Activated CD4-positive, alpha-beta memory T cell treated with anti-CD3 and anti-CD28 coated beads, Interleukin-2, amount 10 ng/mL, durations not matched to agents 7 days and 5 days (primary cell): ENCODE measurements at places on chromosomes 12 and 14.

GRCh38 chr14:67423424-67423823 lies 11.5 kb upstream of the PLEK2 start:
- DNase-seq: no peak
- H3K27me3 ChIP-seq: peaks cover 29% of the 10 kb centered on the region
- H3K4me3 ChIP-seq: no peak overlapping the region
- no peak overlapping the region for H3K27ac ChIP-seq
- H3K4me1 ChIP-seq: peaks cover 5% of the 10 kb centered on the region
- no peaks in the 10 kb centered on the region for H3K36me3 ChIP-seq

- no peak overlapping the region for H3K27ac ChIP-seq
- no peaks in the 10 kb centered on the region for H3K27me3 ChIP-seq
- no peak for DNase-seq
- no peaks in the 10 kb centered on the region for H3K36me3 ChIP-seq
- H3K4me3 ChIP-seq: no peak overlapping the region
- H3K4me1 ChIP-seq: no peaks in the 10 kb centered on the region
These were observed 42.5 kb downstream of the SLC2A13 start for GRCh38 chr12:40063414-40063813.

DNA sequence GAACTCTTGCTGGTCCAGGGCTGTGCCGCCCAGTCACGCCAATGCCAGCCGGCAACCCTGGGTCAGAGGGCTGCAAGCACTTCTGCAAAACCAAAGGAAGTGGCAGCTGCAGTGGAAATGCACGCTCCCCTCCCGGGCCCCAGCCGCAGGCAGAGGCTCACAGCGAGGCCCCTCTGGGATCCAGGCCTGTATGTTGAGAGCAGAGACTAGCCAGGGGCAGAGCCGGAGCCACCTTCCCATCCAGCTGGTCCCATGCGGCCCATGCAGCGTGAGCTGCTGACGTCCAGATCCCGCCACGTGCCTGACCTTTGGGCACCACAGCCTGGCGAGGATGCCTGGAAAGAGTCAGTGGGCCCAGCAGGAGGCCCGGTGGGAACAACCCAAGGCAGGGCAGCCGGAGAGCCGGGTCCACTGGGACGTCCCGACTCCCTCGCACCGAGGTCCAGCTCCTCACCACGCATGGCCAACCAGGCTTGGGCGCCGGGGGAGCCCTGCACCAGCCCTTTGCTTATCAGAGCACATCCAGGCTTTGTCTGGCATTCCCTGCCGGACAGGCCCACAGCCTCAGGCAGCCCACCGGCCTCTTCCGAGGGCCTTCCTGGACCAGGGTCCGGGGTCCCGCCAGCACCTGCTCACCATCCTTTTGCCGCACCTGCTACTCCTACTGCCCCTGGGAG lies 4.3 kb downstream of the GPR132 start:
- H3K36me3 ChIP-seq: peaks cover 57% of the 10 kb centered on the region
- H3K27ac ChIP-seq: peak overlapping the region; percentile 87
- peak; percentile 67 for DNase-seq
- no peaks in the 10 kb centered on the region for H3K27me3 ChIP-seq
- peak overlapping the region; percentile 89 for H3K4me3 ChIP-seq

GRCh38 chr12:91763654-91764370 lies 381.8 kb downstream of the BTG1 start:
- H3K4me3 ChIP-seq: no peak overlapping the region
- H3K4me1 ChIP-seq: no peaks in the 10 kb centered on the region
- no peak overlapping the region for H3K27ac ChIP-seq
- no peak for DNase-seq
- H3K27me3 ChIP-seq: no peaks in the 10 kb centered on the region

GRCh38 chr14:22837750-22838538 lies 1.6 kb downstream of the MMP14 start:
- peaks cover 15% of the 10 kb centered on the region for H3K27me3 ChIP-seq
- H3K4me1 ChIP-seq: peaks cover 7% of the 10 kb centered on the region
- peaks cover 30% of the 10 kb centered on the region for H3K36me3 ChIP-seq
- H3K4me3 ChIP-seq: no peak overlapping the region

- peaks cover 2% of the 10 kb centered on the region for H3K36me3 ChIP-seq
- no peak overlapping the region for H3K4me3 ChIP-seq
- no peak overlapping the region for H3K27ac ChIP-seq
- DNase-seq: no peak
- peaks cover 26% of the 10 kb centered on the region for H3K27me3 ChIP-seq
- no peaks in the 10 kb centered on the region for H3K4me1 ChIP-seq
These were observed 233.3 kb upstream of the KRR1 start for GRCh38 chr12:75744607-75745256.

GRCh38 chr12:4563336-4563735 lies 1.3 kb downstream of the DYRK4 start:
- no peak overlapping the region for H3K4me3 ChIP-seq
- H3K4me1 ChIP-seq: peaks cover 1% of the 10 kb centered on the region
- no peaks in the 10 kb centered on the region for H3K27me3 ChIP-seq
- no peak overlapping the region for H3K27ac ChIP-seq
- H3K36me3 ChIP-seq: peaks cover 24% of the 10 kb centered on the region
- no peak for DNase-seq

DNA sequence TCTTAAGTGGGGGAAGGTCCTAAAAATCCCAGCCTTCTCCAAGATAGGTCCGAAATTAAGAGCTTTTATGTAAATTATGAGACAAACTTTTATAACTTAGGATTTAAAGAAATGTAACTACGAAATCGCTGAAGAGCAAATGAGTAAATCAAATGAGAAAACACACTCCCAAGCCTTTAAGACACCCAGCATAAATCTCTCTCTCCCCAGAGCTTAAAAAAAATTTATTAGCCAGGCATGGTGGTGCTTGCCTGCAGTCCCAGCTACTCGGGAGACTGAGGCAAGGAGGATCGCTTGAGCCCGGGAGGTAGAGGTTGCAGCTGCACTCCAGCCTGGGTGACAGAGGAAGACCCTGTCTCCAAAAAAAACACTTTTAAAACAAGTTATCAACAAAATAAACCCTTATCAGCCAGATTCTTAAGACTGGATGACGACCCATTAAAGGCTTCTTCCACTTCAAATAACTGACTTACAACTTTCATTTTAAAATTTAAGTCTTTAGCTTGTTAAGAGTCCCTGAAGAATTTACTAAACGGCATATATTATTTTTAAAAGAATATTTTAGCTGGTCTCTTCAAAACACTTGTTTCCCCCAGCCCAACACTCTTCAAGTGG lies 3.2 kb downstream of the PTGES3 start:
- H3K27me3 ChIP-seq: no peaks in the 10 kb centered on the region
- peaks cover 62% of the 10 kb centered on the region for H3K36me3 ChIP-seq
- peaks cover 44% of the 10 kb centered on the region for H3K4me1 ChIP-seq
- peak; percentile 16 for DNase-seq
- peak overlapping the region; percentile 100 for H3K27ac ChIP-seq
- H3K4me3 ChIP-seq: peak overlapping the region; percentile 100

DNA sequence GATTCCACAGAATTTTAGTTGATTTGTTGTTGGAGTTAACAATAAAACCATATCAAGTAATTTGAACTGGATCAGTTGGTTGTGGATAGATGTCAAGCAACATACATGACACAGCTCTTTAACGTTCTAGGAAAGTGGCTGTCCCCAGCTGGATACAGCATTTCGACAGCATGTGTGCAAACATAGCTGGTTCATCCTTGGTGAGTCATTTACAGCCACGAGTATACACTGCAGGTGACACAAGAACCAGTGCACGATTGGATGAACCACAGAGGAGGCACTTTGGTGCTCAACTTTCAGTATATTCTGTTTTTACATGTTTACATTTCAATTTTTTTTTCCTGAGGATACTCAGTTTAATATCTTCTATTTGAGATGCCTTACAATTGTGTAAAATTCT lies 242.4 kb downstream of the TMEM117 start:
- no peaks in the 10 kb centered on the region for H3K36me3 ChIP-seq
- no peak overlapping the region for H3K27ac ChIP-seq
- H3K27me3 ChIP-seq: no peaks in the 10 kb centered on the region
- no peaks in the 10 kb centered on the region for H3K4me1 ChIP-seq
- H3K4me3 ChIP-seq: no peak overlapping the region

DNA sequence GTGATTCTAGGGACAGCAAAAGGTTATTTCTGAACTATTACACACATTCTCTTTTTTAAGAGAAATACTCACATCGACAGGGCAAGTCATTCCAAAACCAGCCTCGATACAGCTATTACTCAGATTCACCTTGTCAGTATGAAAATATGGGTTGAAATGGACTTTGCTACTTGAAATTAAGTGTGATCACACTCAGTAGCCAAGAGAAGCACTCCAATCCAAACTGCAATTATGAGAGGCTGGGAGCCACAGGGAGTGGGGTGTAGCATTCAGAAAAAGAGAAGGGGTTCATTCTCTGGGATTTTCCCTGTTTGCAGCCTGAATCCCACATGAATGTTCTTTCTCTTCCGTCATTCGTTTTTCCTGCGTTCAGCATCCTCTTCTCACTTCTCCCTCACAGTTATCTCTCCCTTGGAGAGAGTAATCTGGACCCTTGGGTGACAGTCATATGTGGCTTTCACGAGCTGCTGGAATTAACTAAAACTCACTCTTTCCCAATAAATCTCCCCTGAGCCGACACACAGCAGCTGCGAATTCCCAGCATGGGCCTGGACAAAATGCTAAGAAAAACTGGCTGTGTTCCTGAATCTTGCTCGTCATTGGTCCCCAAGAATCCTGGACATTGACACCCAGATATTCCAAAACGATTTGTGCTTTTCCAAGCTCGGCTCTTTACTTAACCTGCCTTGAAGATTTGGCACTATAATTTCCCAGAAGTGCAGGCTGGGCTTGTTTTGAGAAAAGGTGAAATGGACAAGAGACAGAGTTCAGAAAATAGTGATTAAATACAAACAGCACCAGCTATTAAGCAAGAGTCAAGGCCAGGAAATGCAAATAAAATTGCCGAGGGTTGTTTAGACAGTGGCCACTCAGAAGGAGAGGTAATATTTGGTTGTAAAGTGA lies 199.5 kb upstream of the PLEKHG7 start:
- peak overlapping the region; percentile 78 for H3K27ac ChIP-seq
- peak overlapping the region; percentile 5 for H3K4me3 ChIP-seq
- H3K27me3 ChIP-seq: no peaks in the 10 kb centered on the region
- peaks cover 46% of the 10 kb centered on the region for H3K4me1 ChIP-seq
- H3K36me3 ChIP-seq: peaks cover 13% of the 10 kb centered on the region

GRCh38 chr12:87687362-87687761 lies 341.8 kb downstream of the C12orf50 start:
- H3K27ac ChIP-seq: no peak overlapping the region
- no peaks in the 10 kb centered on the region for H3K4me1 ChIP-seq
- no peak overlapping the region for H3K4me3 ChIP-seq

DNA sequence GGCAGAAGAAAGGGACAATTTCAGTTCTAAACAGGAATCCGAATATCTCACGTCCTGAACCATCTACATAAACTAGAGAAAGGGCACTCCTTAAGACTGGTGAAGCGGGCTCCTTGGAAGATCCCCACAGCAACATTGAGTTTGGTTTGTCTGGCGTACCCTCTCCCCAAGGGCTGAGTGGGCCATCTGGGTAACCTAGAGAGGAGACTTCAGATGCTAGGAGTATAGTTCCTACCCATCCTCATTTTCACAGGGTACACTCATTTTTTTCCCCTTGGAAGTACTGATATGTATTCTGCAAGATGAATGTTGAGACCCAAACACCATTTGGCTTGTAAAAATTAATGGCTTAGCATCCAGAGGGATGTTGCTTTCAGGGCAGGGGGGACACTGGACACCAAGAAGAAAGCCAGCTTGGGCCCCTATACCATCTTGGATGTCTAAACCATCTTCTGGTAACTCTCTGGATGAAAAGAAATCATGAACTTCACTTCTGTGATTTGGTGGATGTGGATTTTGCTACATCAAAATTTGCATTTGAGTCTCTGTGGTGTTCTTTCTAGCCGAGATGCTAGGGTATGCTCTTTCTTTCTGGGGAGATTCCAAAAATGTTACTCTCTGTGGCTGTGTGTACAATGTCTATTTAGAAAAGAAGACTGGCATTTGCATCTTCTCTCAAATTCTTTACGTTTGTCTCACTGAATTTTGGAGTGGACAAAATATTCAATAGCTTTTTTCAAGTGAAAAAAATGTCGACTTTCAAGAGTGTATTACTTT lies 97.7 kb downstream of the ETV6 start:
- H3K27me3 ChIP-seq: no peaks in the 10 kb centered on the region
- no peak overlapping the region for H3K27ac ChIP-seq
- peaks cover 10% of the 10 kb centered on the region for H3K36me3 ChIP-seq

DNA sequence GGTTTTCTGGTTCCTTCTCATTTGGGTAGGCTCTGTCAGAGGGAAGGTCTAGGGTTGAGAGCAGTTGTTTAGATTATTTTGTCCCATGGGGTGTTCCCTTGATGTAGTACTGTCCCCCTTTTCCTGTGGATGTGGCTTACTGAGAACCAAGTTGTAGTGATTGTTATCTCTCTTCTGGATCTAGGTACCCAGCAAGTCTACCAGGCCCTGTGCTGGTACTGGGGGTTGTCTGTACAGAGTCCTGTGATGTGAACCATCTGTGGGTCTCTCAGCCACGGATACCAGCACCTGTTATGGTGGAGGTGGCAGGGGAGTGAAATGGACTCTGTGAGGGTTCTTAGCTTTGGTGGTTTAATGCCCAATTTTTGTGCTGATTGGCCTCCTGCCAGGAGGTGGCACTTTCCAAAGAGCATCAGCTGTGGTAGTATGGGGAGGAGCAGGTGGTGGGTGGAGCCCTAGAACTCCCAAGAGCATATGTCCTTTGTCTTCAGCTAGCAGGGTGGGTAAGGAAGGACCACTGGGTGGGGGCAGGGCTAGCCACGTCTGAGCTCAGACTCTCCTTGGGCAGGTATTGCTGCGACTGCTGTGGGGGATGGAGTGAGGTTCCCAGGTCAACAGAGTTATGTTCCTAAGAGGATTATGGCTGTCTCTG lies 179.3 kb upstream of the BTG1 start:
- H3K4me3 ChIP-seq: no peak overlapping the region
- peaks cover 7% of the 10 kb centered on the region for H3K36me3 ChIP-seq
- no peak for DNase-seq
- H3K27ac ChIP-seq: no peak overlapping the region
- H3K4me1 ChIP-seq: peaks cover 14% of the 10 kb centered on the region

DNA sequence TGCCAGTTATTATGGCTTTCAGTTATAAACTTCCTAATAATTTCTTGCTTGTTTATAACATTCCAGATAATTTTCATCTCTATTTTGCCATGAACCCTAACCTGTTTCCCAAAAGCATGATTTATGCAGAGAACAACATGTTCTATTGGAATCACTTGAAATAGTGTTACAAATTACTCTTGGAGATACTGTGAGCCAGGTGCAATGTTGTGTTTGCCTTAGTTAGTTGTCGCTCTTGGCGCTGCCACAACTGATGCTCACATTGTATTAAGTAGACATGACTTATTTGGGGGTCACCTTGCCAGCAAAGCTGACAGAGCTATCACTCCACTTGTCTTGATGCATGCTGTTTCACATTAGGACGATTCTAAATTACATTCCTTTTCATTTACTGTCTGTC lies 49.4 kb downstream of the TSPAN8 start:
- H3K4me3 ChIP-seq: no peak overlapping the region
- H3K4me1 ChIP-seq: no peaks in the 10 kb centered on the region
- H3K27ac ChIP-seq: no peak overlapping the region
- DNase-seq: no peak

GRCh38 chr12:116400636-116401372 lies 123.3 kb upstream of the MED13L start:
- no peak overlapping the region for H3K4me3 ChIP-seq
- H3K4me1 ChIP-seq: no peaks in the 10 kb centered on the region
- H3K36me3 ChIP-seq: no peaks in the 10 kb centered on the region
